Left lung (tissue), 14 donors: ENCODE measurements at places on chromosomes 1 and 21. TPM values are rescaled to one million over a fixed set of nuclear protein-coding genes. Genes with fewer than 3 reads are reported as not detected.

Gene MOB3C
- total RNA-seq, result 16.0 TPM

Gene PTPRC
- 53.0 TPM for total RNA-seq

Gene OR2G6
- total RNA-seq, result not detected

Gene RNU1-3
- 2,748 TPM for total RNA-seq

Gene SLC2A5
- 1.4 TPM for total RNA-seq

Gene SETSIP
- total RNA-seq, result not detected

Gene PFKFB2
- 52.6 TPM for total RNA-seq

Gene SLC25A34
- 2.6 TPM for total RNA-seq

Gene LINGO4
- 0.63 TPM for total RNA-seq

Gene IGSF3
- 21.6 TPM for total RNA-seq

Gene HES4
- 25.6 TPM for total RNA-seq

Gene TMEM82
- total RNA-seq, result not detected

Gene LCE6A
- total RNA-seq, result not detected

Gene PHC2
- 125 TPM for total RNA-seq

Gene GMEB1
- 13.7 TPM for total RNA-seq

Gene OR2L3
- total RNA-seq, result not detected

Gene RAB7B
- 13.4 TPM for total RNA-seq

Gene DPYD
- 106 TPM for total RNA-seq

Gene NR1I3
- not detected for total RNA-seq

Gene EFNA4
- 11.2 TPM for total RNA-seq

Gene PTPN22
- 10.0 TPM for total RNA-seq

Gene CREB3L4
- total RNA-seq, result 10.0 TPM
